ENCODE measurements at places on chromosomes 12 and 14.

DNA sequence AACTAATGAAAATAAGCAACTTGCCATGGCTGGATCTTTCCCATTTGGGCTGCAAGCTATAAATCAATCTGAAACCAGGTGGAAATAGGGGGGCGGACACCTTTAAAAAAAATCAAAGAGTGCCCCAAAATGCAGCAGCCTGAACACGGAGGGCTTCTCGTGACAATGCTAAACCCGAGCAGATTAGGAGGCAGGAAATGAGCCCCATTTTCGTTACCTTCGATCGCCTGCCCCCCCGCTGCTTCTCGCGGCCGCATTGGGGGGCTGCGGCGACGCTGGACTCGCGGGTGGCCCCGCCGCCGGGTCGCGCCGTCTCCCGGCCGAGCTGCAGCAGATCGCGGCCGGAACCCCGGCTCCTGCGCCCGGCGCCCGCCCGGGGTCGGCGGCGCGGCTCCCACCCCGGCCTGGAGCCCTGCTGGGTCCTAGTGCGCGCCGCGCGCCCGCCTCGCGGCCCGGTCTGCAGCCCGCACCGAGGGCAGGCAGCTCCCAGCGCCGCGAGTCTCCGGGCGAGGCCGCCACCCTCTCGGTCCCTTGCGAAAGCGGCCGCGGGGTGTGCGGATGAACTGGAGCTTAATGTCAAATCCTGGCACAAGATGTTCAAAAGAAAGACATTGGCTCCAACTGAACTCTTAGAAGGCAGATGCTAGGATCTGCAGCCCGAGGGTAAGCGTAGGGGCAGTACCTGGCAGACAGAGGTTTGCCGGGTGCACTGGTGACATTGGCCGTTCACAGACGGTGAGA lies 201.9 kb upstream of the FOXN3 start:
- no peaks in the 10 kb centered on the region for H3K27me3 ChIP-seq
- H3K36me3 ChIP-seq, result no peaks in the 10 kb centered on the region

- DNase-seq, result no peak
- H3K27me3 ChIP-seq, result no peaks in the 10 kb centered on the region
- H3K4me1 ChIP-seq, result no peaks in the 10 kb centered on the region
- H3K36me3 ChIP-seq, result no peaks in the 10 kb centered on the region
- no peak overlapping the region for H3K4me3 ChIP-seq
Observed at GRCh38 chr14:82390586-82390985, 856.9 kb upstream of the SEL1L start.

DNA sequence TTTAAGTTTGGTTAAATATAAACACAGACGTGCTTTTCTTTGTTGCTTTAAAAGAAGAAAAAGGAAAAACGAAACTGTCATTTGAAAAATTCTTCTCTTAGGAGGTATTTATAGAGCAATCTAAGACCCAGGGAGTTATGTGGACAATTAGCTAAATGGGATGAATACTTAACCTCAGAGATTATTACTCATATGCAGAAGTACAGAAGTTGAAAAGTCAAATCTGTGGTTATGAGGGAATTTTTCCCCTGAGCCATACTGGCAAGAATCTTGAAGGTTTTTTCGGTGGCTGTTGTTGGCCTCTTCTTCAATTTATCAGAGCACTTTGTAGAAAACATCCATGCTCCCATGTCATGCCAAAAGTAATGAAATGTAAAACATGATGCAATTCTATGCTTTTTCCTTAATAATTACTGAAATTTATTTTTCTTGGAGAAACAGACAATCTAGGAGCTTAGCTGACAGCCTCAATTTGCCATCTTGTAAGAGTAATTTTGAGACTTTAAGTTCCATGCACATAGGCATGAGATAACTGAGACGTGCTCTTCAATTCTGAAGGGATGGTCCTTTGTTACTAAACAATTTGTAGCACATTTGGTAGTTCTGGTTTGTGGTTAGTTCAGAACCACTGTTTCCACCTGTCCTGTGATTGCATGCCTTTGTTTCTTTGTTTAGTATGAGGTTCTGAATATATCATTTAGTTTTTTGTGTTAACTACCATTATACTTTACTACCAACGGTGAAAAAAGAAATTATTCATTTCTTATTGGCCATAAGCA lies 126.6 kb downstream of the BCAT1 start:
- no peaks in the 10 kb centered on the region for H3K36me3 ChIP-seq
- no peaks in the 10 kb centered on the region for H3K4me1 ChIP-seq
- H3K4me3 ChIP-seq, result no peak overlapping the region
- H3K27ac ChIP-seq, result no peak overlapping the region
- H3K27me3 ChIP-seq, result no peaks in the 10 kb centered on the region

DNA sequence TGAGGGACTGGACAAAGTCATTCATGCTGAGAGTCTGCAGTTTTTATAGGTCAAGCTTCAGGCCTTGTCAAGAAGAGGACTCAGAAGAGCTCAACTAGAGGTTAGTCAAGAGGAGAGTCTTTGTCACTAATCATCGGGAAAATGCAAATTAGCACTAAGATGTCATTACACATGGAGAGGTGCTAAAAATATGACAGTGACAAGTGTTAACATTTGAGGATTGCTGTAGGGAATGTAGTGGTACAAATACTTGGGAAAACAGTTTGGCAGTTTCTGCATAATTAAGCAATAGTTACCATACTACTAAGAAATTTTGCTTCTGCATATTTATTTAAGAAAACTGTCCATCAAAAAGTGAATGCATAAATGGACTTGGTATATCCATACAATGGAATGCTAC lies 60.9 kb upstream of the CSRP2 start:
- no peaks in the 10 kb centered on the region for H3K27me3 ChIP-seq
- no peak overlapping the region for H3K27ac ChIP-seq
- H3K36me3 ChIP-seq, result no peaks in the 10 kb centered on the region
- H3K4me1 ChIP-seq, result no peaks in the 10 kb centered on the region
- no peak overlapping the region for H3K4me3 ChIP-seq

DNA sequence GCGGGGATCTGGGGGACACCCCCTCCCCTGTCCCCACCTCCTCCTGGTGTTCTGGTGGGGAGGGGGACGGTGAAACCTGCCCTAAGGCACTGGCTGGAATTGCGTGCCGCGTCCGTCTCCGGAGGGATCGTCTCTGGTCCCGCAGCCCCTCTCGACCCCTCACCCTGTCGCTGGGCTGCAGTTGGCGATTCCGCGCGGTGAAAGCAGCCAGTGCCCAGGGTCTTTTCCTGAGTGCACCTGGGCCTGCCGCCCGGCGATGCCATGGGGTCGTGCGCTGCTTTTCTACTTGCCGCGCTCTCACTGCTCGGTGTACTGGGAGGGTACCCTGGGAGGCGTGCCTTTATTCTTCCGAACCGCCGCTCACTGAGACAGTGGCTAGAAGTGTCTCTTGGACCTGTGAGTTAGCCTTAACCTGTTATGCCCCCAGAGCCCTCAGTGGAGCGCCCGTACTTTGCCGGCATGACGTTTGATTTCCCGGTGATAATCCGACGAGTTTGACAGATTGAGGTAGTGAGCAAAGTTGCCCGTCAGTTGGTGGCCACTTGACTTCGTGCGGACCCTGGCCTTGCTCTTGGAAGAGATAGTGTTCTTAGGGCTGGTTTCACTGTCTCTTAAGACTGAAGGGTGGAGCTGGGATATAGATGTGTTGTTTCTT lies 788 bp downstream of the SFSWAP start:
- H3K4me1 ChIP-seq, result peaks cover 23% of the 10 kb centered on the region
- H3K27me3 ChIP-seq, result no peaks in the 10 kb centered on the region
- H3K36me3 ChIP-seq, result peaks cover 29% of the 10 kb centered on the region
- peak overlapping the region; percentile 85 for H3K4me3 ChIP-seq
